ENCODE measurements at places on chromosomes 2 and 18.

- DNase-seq = no peak
These were observed 106.5 kb upstream of the COL5A2 start for GRCh38 chr2:189285962-189286645.

DNA sequence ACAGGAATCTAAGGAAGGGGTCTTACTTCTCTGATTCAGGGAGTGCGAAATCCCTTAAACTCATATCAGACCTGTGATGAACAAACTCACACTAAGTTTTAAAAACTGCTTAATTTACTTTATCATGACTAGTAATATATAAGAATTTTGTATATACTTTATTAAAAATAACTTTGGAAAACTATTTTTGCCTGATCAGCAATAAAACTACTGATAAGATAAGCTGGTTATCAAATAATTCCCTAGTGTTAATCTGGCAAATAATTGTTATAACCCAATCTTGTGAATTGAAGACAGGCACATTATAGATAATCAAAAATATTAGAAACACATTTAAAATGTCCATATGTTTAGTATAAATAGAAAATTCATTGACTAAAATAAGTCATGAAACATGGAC is 23.7 kb upstream of the DSC3 start:
- DNase-seq = no peak

- no peak for DNase-seq
These were observed 54.6 kb downstream of the BAZ2B start for GRCh38 chr2:159561786-159562185.

DNA sequence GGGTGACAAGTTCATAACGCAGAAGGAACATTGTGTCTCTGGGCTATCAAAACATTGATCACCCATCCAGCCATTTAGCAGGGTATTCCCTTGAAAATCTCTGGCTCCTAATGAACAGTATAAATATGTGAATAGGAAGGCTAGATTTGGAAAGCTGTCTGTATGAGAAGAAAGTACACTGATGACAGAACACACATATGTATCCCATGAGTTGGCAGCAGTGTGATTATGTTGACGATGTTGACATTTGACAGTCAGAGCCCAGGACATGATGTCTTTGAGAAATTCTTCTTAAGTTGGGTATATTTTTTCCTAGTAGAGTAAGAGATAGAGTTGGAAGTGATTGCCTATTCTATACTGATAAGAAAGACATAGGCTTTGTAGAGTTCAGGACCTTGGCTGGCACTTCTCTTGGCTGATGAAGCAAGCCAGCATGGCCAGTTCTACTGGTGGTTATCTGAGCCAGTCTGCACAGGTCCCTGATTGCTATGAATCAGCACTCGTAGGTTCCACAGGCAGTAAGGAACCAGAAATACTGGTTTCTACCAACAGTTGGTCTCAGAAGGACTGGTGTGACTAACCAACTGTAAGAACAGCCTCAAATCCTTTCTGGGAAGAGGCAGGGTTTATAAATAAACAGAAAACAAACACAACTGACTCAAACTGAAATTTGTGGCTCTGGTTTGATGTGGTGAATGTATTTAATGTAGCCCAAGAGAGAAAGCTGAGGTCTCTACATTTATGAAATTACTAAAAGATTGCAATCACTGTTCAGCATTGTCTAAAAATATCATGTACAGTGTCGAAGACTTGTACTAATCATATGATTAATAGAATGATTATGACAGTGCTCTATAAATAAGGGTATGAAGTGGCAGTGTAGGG is 43.9 kb upstream of the RAPH1 start:
- peak; percentile 14 for DNase-seq

GRCh38 chr2:186424265-186424664 is 61.8 kb upstream of the ZC3H15 start:
- DNase-seq = no peak

DNA sequence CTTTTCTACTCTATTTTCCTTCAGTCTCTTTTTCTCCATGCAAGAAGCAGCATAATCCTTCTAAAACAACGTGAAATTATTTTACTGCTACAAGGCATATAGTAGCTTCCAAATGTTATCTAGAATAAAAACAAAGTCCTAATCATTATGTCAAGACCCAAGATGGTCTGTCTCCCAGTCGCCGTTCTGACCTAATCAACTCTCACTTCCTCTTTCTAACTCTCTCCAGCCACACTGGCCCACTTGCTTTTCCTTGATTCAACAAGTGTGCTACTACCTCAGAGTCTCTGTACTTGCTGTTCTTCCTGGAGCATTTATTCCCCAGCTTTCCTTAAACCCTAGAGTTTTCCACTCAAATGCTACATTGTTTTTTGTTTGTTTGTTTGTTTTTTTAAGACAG is 1491.2 kb downstream of the LRP1B start:
- DNase-seq = no peak

- no peak for DNase-seq
These were observed 9.6 kb upstream of the DPYSL5 start for GRCh38 chr2:26838121-26838906.

DNA sequence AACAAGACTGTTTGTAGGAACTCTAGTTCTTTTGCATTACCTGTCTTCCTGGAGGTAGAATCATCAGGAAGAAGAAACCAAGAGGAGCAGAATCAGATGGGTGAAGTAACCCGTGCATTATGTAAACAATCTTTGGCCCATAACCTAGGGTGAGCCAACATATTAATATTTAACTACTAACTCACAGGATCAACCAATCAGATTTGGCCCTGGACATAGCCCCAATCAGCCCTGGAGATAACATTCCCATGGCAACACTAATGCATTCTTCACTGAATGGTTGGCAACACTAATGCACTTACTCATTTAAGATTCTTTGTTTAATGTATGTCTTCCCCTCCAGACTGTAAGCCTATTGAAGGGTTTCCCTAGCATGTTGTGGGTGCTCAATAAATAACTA is 72.0 kb upstream of the CTAGE1 start:
- DNase-seq = no peak

DNA sequence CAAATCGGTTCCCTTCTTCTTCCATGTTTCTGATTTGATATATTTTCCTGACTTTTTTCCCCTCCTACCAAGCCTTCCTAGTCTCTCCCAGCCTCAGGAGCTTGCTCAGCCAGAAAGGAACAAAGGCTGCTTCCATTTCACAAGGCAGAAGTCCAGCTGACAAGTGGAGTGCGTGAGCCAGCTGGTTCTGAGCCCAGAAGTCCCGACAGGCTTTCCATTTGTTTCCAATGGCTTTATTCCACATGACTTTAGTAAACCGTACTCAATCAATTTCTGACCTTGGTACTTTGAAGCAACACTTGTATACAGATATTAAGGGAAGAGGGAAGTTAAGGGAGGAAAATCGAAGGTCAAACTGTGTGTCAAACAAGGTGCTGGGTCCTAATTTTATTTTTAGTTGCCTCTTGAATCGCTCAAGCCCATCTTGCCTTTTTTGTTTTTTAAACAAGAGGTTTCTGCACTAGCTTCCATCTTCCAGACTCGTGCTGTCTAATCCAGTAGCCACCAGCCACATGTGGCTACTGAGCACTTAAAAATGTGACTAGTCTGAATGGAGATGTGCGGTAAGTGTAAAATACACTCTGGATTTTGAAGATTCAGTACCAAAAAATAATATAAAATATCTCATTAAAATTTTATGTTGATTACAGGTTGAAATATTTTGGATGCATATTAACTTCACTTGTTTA is 36.2 kb downstream of the WIPF1 start:
- DNase-seq = no peak

GRCh38 chr2:189613077-189613636 is 32.6 kb upstream of the SLC40A1 start:
- no peak for DNase-seq

DNA sequence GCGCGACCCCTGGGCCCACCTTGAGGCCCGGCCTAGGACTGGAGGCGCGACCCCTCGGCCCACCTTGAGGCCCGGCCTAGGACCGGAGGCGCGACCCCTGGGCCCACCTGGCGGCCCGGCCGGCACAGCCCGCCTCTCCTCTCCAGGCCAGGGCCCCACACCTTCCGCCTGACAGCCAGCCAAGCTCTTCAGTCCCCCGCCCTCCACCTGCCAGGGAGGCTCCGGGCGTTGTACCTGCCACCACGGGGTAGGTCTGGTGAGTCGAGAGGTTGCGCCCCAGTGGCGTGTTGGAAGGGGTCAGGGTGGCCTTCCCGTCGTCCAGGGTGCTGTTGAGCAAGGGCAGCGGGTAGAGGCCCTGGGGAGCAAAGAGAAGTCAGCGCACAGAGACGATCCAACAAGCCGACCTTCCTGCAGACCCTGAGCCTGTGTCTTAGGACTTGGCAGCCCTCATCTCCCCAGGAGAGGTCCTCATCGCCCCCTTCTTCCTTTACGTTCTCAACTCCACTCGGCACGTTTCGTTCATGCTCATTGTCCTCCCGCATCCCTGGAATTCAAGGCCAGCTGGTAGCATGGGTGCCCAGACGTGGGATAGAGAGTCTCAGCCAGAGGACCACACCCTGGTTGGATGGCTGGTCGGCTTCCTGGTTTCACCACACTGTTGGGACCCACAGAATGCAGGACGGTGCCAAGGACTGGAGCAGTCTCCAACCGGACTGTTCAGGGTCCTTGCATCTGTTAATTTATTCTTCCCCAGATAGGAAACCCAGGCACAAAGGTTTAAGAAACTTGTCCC is 42.2 kb downstream of the PAX8 start:
- no peak for DNase-seq

- no peak for DNase-seq
These were observed 162.2 kb downstream of the INSIG2 start for GRCh38 chr2:118250463-118250862.

DNA sequence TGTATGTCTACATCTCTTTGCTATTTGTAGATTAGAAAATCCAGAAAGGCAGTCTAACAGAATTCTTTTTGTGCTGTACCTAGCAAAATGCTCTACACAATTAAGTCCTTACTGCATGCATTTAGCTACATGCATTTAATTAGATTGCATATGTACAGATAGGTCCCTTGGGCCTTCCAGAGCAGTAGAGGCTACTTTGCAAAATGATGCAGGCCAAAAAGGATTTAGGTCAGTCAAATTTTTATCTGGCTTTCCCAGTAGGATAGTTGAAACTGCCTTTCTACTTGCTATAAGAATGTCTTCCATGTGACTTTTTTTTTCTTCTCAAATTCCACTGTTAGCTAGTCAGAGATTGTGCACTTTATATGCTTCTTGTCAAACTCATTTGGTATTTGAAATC is 19.3 kb downstream of the GALNT13 start:
- DNase-seq = no peak

GRCh38 chr2:239606741-239607516 is 206.1 kb upstream of the HDAC4 start:
- DNase-seq = no peak

DNA sequence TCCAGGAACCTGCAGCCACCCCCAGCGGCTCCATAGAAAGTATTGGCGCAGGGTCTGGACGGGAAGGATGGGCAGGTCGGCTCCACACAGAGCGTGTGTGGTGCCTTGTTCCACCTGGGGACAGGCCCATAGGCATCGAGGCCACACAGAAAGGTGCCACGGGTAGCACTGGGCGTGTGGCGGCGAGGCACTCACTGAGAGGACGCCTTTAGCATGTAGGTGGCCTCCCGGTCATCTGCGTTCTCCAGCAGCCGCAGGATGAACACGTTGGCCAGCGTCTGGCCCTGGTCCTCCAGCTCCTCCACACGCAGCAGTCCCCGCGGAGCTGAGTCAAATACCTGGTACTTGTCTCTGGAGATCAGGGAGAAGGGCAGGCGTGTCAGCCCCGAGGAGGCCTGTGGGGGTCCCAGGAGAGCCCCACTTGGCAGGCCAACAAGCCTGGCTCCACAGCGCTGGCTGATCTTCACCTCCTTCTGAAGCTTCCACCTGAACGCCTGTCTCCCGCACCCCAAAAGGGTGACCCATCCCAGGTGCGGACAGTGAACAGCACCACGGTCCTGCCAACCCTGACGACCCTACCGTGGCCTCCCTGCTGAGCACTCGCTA is 13.2 kb downstream of the SNORC start:
- DNase-seq = no peak

- no peak for DNase-seq
These were observed 628.6 kb upstream of the ID2 start for GRCh38 chr2:8053216-8053615.

DNA sequence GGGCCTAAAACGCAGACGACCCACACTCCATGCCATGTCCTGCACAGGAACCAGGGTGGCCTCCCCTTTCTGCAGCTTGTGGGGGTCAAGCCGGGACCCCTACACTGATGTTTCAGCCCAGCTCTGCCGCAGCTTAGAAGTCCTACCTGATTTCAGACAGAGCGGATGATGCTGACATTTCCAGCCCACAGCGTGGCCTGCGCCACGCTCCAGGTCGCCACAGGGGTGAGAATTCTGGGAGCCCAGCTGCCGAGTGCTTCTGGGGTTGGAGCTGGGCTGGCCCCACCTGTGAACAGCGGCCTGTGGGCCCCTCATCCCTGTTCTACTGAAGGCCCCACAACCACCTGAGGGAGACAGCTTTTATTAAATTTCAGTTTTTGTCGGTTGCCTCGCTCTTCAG is 77.2 kb downstream of the NFATC1 start:
- no peak for DNase-seq

- DNase-seq = no peak
These were observed 47.0 kb downstream of the PARD6G start for GRCh38 chr18:80200171-80200931.

- no peak for DNase-seq
These were observed 64.1 kb upstream of the ADAM23 start for GRCh38 chr2:206379266-206379665.

- DNase-seq = no peak
These were observed 27.0 kb downstream of the SPEG start for GRCh38 chr2:219461669-219462068.

DNA sequence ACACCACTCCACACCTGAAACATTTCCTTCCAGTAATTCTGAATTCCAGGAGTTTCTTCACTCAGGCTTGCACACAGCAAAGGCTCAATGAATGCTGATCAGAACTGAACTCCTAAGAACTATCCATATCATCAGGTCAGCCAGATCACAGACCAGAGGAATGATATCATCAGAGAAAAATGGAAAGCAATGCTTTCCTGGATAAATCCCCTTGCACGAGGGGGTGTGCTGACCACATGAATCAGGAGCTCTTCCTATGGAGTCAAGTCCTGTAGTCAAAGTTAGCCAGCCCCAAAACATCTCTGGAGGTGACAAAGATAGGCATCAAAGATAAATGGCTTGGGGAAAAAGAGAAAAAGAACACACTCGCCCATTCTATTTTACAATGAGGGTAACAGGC is 83.8 kb upstream of the ACVR2A start:
- no peak for DNase-seq

- DNase-seq = no peak
These were observed 62.2 kb downstream of the RBMS1 start for GRCh38 chr2:160431441-160431840.

DNA sequence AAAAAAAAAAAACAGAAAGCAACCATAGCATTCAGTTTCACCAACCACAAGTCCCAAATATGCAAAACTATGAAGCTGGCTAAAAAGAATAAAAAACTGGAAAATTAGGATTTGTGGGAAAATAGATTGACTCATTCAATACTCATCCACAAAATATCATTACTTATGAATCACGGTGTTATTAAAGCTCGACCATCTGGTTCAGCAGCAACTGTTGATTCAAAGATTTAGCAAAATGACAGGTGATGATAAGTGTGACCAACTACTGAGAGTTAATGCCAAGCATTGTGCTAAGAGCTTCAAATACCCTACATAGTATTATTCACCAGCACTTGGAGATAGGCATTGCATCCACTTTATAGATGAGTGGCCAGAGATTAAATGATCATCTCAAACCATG is 26.2 kb upstream of the XDH start:
- no peak for DNase-seq
